ENCODE measurements at places on chromosomes 16 and 17. TPM values are rescaled to one million over a fixed set of nuclear protein-coding genes. Genes with fewer than 3 reads are reported as not detected.

Gene EME1
- total RNA-seq = 28.0 TPM

Gene CD300LB
- total RNA-seq = not detected

Gene LONP2
- total RNA-seq = 32.3 TPM

Gene KRT24
- not detected for total RNA-seq

Gene TAT
- total RNA-seq = not detected

Gene TBC1D3D
- not detected for total RNA-seq

Gene SLC47A2
- 0.17 TPM for total RNA-seq

Gene TMEM238L
- not detected for total RNA-seq

Gene CRISPLD2
- total RNA-seq = 3.2 TPM

Gene KRT36
- not detected for total RNA-seq

Gene PRR29
- 0.77 TPM for total RNA-seq

Gene PRSS8
- total RNA-seq = 23.4 TPM

Gene INCA1
- not detected for total RNA-seq

Measured in PC-3 (cell line).